ENCODE measurements at places on chromosomes 16 and 17. TPM values are rescaled to one million over a fixed set of nuclear protein-coding genes. Genes with fewer than 3 reads are reported as not detected.

SNAI3 gene
- total RNA-seq, result not detected

OMG gene
- not detected for total RNA-seq

DNA sequence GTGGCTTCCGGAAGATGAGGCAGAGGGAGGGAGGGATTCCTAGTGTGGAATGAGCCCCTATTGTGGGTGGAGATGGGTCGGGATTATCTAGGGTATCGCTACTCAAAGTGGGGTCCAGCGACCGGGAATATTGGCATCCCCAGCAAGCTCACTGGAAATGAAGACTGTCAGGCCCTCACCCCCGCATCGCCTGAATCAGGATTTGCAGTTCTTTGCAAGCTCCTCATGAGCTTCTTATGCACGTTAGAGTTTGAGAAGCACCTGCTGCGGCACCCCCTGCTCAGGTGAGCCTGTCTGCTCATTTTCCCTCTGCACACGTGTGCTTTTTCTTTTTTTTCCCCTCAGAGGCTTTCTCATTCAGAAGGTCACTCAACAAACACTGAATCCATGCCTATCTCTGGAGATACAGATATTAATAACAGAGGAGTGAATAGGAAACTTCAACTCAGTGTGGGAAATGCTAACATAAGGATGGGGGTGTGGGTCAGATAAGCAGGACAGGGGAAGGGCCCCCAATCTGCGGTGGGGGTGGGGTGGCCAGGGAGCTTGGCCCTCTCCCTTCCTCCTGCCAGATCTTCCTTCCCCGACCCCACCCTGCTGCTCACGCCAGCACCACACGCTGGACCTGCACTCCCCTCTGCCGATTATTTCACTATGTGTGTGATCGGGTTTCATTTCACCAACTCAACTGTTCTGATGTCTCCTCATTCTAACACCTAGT, 67.7 kb upstream of the NFAT5 start:
- peaks cover 4% of the 10 kb centered on the region for H3K4me1 ChIP-seq
- H3K36me3 ChIP-seq, result no peaks in the 10 kb centered on the region
- DNase-seq, result no peak
- no peak overlapping the region for H3K4me3 ChIP-seq

TBC1D26 gene
- 0.05 TPM for total RNA-seq

ZNF597 gene
- 2.7 TPM for total RNA-seq

IQCK gene
- 15.5 TPM for total RNA-seq

HBA1 gene
- 4.4 TPM for total RNA-seq

EPOP gene
- total RNA-seq, result 19.9 TPM

- DNase-seq, result no peak
- H3K27ac ChIP-seq, result no peak overlapping the region
- H3K4me3 ChIP-seq, result no peak overlapping the region
- H3K27me3 ChIP-seq, result no peaks in the 10 kb centered on the region
Measured at GRCh38 chr16:67396159-67397035, 3.1 kb upstream of the TPPP3 start.

- H3K36me3 ChIP-seq, result no peaks in the 10 kb centered on the region
- H3K4me1 ChIP-seq, result peaks cover 82% of the 10 kb centered on the region
- peak overlapping the region; percentile 3 for H3K4me3 ChIP-seq
- H3K27ac ChIP-seq, result peak overlapping the region; percentile 79
- peak; percentile 43 for DNase-seq
Measured at GRCh38 chr17:77404812-77405581, 264.2 kb downstream of the SEC14L1 start.
